ENCODE measurements at places on chromosomes 11 and 22. TPM values are rescaled to one million over a fixed set of nuclear protein-coding genes. Genes with fewer than 3 reads are reported as not detected.

The TBX1 gene
- polyA plus RNA-seq, result not detected

The NAALADL1 gene
- polyA plus RNA-seq, result 40.2 TPM

The MMP1 gene
- polyA plus RNA-seq, result not detected

The TMEM9B gene
- polyA plus RNA-seq, result 20.0 TPM

The APOL5 gene
- polyA plus RNA-seq, result not detected

The TMEM86A gene
- 0.40 TPM for polyA plus RNA-seq

The TSGA10IP gene
- not detected for polyA plus RNA-seq

The DUSP8 gene
- polyA plus RNA-seq, result 24.0 TPM

The SERHL2 gene
- 7.3 TPM for polyA plus RNA-seq

The IL18 gene
- 0.45 TPM for polyA plus RNA-seq

The SUN2 gene
- polyA plus RNA-seq, result 229 TPM

The ABTB2 gene
- polyA plus RNA-seq, result 0.30 TPM

The TLCD5 gene
- not detected for polyA plus RNA-seq

The SLC7A4 gene
- not detected for polyA plus RNA-seq

The HTR3A gene
- 5.6 TPM for polyA plus RNA-seq

The SHISA8 gene
- 22.4 TPM for polyA plus RNA-seq

The MACROD1 gene
- polyA plus RNA-seq, result 2.7 TPM

The TEAD1 gene
- not detected for polyA plus RNA-seq

The OR10A2 gene
- not detected for polyA plus RNA-seq

The SEPTIN5 gene
- polyA plus RNA-seq, result 0.06 TPM

The EFEMP2 gene
- polyA plus RNA-seq, result 13.3 TPM

The KRTAP5-7 gene
- polyA plus RNA-seq, result 0.17 TPM
